ENCODE measurements at places on chromosomes 4 and X. TPM values are rescaled to one million over a fixed set of nuclear protein-coding genes. Genes with fewer than 3 reads are reported as not detected.

The DGAT2L6 gene
- not detected for total RNA-seq

The SLC4A4 gene
- total RNA-seq = 0.55 TPM

The MAGEE2 gene
- total RNA-seq = not detected

The HSPA4L gene
- total RNA-seq = 1.2 TPM

The GCNA gene
- total RNA-seq = 1.1 TPM

The ANXA5 gene
- total RNA-seq = 278 TPM

The POU3F4 gene
- 0.37 TPM for total RNA-seq

The TMEM150C gene
- 2.4 TPM for total RNA-seq

The XG gene
- total RNA-seq = 0.17 TPM

The FRMD7 gene
- total RNA-seq = not detected

The CYSLTR1 gene
- total RNA-seq = not detected

The FAM241A gene
- total RNA-seq = 0.21 TPM

The LINC00632 gene
- 17.9 TPM for total RNA-seq

The VEGFC gene
- 0.89 TPM for total RNA-seq

The SAT1 gene
- 187 TPM for total RNA-seq

DNA sequence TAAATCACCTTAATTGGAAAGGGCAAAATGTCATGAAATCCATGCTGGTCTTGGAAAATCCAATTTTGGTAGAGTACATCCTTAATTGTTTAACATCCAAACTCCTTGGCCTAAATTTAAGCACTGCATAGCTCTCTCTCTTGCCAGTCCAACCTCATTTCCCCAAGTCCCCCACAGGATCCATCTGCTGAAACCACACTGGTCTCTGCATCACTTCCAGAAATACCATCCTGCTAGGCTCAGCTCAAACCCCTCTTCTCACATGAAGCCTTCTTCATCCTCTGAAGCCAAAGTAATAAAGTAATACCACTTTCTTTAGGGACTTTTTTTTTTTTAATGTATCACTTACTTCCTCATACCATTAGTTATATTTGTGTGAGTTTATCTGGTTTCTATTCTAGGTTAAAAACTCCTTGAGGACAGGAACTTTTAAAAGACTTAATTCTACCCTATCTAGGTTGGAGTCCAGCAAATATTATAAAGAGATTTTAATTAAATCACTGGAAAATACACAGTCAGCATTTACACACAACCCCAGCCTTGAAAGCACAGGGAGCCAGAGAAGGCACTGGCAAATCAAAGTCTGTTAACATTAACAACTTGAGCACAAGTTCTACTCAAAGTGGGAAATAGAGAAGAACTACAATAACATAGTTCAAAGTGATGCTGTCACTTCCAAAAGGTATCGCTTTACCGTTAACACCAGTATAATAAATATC, 16.7 kb upstream of the KLF3 start:
- no peak for DNase-seq

DNA sequence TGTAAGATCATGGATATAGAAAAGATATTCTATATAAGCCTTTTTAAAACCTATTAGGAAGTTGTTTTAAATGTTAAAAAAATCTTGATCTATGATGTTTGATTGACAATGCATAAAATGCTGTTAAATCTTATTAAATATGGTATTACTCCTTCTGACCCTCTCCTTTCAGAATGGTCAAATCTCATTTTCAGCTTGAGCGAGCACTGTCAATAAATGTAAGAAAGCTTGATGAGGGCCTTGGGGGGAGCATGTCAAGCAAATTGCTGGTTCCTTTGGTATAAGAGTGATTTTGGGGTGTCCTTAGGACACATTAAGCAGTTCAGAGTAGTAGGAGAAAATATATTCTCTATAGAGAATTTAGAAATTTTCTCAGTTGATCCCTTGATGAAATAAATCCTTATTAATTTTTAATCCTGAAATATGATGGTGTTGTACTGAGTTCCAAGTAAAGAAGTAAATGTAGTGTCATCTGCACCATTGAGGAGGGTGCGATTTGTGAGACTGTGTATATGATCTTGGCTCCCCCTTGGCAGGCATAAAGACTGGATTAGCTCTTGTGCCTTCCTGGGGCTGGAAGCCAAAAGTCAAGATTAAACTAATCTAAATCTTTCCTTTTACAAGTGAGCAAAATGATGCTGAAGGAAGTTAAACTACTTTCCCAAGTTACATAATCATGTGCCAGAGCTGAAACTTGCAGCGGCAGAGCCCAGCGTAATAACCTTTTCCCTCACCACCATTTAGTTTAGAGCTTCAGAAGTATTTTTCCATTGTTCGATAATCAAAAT, 82.6 kb upstream of the ANK2 start:
- no peak for DNase-seq

- DNase-seq = no peak
Measured at GRCh38 chrX:96052078-96052477, 632.6 kb upstream of the DIAPH2 start.

GRCh38 chrX:154981116-154981411, 41.5 kb downstream of the F8 start:
- DNase-seq = no peak

DNA sequence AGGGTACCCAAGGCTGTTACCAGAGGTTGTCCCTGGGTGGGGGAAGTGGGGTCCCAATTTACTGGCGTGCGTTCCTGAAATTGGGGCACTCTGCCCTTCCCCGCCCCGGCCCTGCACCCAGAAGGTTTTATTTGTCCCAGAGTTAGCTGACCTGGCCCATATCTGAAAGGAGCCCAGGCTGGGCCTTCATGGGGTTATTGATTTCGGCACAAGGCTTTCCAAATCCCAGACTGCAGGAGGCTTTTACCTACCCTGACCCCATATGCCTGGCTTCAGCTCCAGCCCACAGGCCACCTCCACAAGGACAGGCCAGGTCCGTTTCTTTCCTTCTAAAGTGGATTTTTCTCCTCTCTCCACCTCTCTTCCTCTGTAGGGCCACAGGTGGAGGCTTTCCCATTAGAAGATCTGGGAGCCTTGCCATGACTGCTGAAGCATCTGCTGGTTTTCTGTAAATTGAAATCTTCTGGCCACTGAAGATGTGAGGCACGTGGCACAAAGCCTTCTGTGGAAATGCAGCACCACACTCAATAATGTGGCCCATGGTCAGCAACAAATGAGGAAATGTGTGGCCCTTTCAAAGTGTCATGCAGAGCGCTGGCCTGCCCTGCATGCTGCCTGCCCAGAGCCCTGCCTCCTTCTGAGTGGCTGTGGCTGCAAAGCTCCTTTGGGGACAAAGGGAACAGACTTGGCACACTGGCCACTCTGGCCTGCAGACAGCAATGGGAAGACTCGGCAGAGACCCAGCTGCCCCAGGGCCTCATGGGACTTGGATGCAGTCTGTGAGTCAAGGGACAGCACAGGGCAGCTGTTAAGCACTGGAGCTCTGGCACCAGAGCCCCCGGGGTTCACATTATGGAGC, 43.1 kb upstream of the MTM1 start:
- DNase-seq = no peak

DNA sequence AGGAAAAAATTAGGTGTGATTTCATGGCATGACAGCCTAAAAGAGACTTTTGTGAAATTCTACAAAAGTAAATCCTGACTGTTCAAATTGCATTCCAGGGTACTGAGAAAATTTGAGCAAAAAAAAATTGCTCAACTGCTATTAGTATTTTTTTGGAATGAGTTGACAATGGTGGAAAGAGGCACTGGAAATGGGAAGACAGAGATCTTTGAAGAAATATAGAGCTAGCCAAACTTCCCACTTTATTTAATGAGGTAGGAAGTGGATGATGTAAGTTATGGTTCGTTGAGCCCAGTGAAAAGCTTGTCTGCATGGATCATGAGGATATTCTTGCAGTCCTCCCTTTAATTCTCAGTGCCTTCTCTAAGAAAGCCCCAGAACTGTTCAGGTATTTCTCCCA, 183.8 kb downstream of the PTTG2 start:
- no peak for DNase-seq

DNA sequence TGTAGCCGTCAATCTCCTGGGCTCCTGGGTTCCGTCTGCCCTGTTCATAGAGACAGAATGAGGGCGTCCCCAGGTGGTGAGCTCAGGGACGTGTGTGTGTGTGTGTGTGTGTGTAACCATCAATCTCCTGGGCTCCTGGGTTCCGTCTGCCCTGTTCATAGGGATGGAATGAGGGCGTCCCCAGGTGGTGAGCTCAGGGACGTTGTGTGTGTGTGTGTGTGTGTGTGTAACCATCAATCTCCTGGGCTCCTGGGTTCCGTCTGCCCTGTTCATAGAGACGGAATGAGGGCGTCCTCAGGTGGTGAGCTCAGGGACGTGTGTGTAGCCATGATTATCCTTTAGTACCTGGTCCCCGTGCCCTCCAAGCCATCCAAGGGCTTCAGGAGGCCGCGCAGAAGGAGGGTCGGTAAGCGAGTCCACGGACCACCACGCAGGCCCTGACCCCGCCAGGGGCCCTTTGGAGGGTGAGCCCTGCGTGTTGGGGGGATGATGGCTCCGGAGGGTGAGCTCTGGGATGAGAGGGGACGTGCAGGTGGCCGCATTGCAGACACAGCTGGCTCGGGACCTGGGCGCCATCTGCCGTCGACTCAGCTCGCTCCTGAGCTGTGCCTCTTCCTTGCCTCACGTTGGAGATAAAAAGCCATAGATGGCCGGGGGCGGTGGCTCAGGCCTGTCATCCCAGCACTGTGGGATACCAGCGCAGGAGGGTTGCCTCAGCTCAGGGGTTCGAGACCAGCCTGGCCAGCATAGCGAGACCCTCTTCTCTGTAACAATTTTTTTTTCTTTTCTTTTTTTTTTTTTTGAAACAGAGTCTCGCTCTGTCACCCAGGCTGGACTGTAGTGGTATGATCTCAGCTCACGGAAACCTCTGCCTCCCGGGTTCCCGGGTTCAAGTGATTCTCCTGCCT, 5.4 kb upstream of the GTPBP6 start:
- no peak for DNase-seq

DNA sequence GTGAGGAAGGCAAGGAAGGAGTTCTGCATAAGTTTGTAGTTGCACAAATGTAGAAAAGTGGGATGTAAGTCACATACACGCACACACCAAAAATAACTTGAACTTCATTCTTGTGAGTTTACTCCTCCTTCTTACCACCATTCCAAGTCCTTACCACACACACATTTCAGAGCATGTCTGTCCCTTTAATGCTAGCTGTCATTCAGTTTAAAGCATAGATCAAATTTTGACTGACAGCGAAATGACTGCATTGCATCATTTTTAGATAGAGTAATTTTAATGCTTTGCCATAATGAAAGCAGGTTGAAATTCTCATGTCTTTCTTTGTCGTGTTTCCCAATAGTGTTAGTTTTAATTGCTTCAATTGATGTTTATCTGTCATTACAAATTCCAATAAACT, 629.6 kb upstream of the HTR2C start:
- DNase-seq = no peak

DNA sequence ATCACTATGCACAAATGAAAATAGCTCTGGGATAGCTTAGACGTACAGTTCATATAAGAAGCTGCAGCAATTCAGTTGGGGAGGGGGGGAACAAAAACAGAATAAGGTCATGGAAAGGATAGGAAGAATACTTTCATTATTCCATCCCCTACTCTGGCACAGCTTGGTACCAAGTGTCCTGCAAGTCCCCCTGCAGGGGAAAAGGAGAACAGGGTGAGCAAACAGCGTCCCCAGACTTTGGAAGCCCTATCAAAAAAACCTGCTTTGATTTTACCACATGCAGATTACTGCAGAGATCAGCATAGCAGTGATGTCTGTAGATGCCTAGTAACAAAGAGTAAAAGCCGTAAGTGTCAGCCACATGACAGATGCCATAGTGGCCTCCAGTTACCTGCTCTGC, 209.4 kb upstream of the NEIL3 start:
- no peak for DNase-seq

DNA sequence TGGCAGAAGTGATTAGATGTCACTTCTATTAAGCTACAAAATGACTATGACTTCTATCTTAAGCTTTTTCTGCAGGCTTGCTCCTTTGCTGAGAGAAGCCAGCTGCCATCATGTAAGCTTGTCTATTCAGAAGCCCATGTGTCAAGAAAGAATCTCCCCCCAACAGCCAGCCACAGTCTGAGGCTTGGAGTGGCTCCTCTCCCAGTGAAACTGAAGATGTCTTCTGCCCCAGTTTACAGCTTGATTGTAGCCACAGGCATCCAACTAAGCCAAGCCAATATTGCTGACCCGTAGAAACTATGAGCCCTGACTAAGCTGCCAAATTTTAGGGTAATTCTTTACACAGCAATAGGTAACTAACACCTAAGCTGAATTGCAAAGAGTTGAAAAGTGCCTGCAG, 26.7 kb upstream of the SLC10A7 start:
- no peak for DNase-seq

GRCh38 chr4:1684506-1685234, 557 bp upstream of the FAM53A start:
- peak; percentile 72 for DNase-seq

- no peak for DNase-seq
Measured at GRCh38 chr4:173990869-173991210, 292.6 kb downstream of the FBXO8 start.

DNA sequence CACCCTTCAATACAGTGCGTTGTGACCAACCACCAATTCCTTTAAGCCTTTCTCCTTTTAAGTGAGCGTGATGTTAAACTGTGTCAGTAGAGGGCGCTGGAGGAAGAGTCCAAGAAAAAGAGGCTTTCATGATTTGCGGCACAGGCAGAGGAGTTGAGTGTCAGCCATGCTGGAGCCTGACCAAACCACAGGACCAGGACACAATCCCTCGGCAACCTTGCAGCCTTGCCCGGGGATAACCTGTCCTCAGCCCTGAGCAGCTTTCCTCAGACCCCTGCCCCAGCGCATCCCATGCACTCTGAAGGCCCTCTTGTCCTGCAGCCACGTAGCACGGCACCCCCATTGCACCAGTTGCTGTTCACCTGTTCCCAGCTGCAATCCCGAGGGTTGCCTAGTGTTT, 53.5 kb upstream of the SMIM31 start:
- DNase-seq = peak; percentile 57

DNA sequence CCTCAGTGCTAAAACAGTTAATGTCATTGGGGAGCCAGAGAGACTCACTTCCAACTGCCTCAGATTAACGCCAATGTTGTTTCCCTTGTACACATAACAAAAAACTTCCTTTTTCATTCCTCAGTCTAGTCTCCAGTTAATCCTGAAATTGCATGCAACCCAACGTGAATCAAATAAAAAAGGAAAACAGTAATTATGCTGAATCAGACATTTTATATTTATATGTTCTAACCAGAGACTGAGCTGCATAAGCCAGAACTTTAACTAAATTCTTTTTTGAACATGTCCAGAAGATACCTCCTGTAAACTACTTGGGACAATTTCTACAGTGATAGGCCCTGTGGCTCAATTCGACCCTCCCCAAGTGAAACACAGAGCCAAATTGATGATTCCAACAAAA, 4.7 kb downstream of the GPC4 start:
- DNase-seq = no peak
